Panc1 (cell line): ENCODE measurements at places on chromosomes 3 and 15. TPM values are rescaled to one million over a fixed set of nuclear protein-coding genes. Genes with fewer than 3 reads are reported as not detected.

GRCh38 chr3:167287308-167287707 is 92.8 kb downstream of the ZBBX start:
- no peak for DNase-seq

Gene CPLX3
- not detected for total RNA-seq

Gene CYP19A1
- total RNA-seq, result not detected

DNA sequence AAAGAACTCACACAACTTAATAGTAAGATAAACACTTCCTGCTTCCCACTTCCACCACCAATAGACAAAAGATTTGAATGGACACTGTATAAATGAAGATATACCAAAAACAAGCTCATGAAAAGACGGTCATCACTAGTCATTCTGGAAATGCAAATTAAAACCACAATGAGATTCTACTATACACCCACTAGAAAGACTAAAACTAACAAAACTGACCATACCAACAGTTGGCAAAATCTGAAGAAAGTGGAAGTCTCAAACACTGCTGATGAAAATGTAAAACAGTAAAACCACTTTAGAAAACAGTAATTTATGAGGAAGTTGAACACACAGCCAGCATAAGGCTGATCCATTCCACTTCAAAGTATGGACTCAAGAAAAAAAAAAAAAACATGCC is 35.6 kb upstream of the CD96 start:
- no peak for DNase-seq

Gene SKOR1
- 0.21 TPM for total RNA-seq

GRCh38 chr15:62849316-62850106 is 193.0 kb upstream of the TPM1 start:
- no peak for DNase-seq

Gene KNG1
- 0.23 TPM for total RNA-seq

- no peak for DNase-seq
Observed at GRCh38 chr3:52001443-52001974, 5.8 kb upstream of the RPL29 start.

DNA sequence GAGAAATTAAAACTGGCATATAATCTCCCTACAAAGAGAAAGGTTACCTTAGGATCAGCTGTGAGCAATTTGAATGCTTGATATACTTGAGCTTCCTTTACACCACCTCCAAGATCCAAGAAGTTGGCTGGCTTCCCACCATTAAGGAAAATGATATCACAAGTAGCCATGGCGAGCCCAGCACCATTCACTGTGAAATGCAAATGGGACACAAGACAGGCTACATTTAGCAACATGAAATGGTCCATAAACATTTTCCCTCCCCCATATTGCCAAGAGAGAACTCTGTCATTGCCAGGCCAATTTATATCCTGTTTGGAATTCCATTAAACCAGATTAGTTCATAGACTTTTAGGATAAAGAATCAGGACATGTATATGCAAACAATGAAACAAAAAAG is 158.7 kb downstream of the SUCLG2 start:
- DNase-seq, result no peak

- no peak for DNase-seq
Observed at GRCh38 chr3:15486020-15486419, 35.5 kb downstream of the COLQ start.

DNA sequence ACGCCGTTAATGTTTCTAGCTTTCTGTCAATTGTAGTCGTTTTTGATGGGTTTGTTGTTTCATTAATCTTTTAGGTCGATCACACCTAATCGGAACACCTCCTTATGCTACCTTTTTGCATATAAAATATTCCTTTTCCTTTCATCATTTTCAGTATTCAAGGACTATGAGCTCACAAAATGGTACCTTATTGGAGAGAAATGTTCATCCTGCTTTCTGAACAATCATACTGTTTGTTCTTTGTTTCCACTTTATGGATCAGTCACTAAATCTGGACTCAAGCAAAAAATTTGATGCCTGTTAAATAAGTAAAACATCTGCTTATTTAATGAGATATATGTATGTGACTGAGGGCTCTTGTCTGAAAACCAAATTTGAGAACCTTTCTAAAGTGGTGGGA is 1.1 kb downstream of the KIF15 start:
- no peak for DNase-seq

DNA sequence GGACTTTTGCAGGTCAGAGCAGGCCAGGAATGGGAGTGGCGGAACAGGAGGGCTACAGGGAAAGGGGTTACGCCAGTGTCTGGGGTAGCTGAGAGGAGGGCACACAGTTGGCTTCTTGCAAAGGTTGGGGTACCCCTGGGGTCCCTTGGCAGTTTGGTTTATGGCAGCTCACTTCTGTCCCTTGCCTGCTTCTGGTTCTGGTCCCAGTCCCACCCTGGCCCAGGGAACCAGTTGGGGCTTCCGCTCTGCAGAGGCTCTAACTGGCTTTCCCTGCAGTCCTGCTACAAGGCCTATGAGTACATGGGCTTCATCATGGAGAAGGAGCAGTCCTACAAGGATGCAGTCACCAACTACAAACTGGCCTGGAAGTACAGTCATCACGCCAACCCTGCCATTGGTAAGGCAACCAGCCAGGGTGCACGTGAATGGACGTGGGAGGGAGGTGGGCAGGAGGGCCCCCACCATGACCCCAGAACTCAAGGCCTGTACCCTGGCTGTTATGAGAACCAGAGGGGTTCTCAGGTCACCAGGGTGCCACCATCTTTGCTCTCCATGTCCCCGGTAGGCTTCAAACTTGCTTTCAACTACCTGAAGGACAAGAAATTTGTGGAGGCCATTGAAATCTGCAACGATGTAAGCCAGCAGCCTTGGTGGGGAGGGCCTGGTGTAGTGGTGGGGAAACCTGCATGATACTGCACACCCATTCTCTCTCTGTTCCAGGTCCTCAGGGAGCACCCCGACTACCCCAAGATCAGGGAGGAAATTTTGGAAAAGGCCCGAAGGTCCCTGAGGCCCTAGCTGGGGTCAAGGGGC is 15.2 kb downstream of the CSRNP1 start:
- DNase-seq, result no peak

Gene AADACL2
- not detected for total RNA-seq

GRCh38 chr3:141235661-141236171 is 4.1 kb downstream of the PXYLP1 start:
- DNase-seq, result no peak

DNA sequence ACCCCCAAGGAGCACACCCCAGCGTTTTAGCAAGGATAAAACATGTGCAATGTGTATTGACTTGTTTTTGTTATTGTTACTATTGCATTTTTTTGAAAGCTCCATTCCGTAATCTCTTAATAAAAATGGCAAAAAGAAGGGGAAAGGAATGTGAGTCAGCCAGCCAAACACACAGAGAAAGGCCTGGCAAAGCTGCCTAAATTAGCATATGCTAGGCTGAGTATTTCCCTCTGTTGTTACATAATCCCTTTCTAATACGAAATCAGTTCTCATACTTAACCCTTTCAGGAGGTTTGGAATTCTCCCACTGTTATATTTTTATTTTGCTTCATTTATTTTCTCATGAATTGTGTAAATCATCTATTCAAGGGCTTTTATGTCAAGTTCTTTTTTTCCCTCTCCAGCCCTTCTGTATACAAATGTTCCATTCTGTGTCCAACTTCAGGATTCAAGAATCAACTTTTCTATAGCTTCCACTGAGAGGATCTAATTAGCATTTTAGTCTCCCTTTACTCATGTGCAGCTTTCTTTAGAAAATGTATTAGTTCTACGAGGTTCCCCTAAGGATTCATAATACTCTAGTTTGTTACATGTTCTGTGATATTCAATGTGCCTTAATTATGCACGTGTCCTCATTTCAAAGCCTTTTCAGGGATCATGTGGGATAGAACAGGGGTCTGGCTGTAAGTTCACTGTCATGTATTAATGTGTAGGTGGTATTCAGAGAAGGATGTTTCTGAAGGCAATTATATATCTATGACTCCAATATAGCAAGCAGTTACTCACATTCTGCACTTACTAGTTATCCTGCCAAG is 9.2 kb downstream of the CADM2 start:
- DNase-seq, result no peak

GRCh38 chr3:8313560-8314267 is 187.9 kb upstream of the LMCD1 start:
- DNase-seq, result no peak

Gene CLSTN2
- 0.03 TPM for total RNA-seq

Gene A4GNT
- not detected for total RNA-seq

Gene ZIC1
- total RNA-seq, result 0.36 TPM

GRCh38 chr3:42732196-42732828 is 29.7 kb upstream of the HHATL start:
- no peak for DNase-seq

DNA sequence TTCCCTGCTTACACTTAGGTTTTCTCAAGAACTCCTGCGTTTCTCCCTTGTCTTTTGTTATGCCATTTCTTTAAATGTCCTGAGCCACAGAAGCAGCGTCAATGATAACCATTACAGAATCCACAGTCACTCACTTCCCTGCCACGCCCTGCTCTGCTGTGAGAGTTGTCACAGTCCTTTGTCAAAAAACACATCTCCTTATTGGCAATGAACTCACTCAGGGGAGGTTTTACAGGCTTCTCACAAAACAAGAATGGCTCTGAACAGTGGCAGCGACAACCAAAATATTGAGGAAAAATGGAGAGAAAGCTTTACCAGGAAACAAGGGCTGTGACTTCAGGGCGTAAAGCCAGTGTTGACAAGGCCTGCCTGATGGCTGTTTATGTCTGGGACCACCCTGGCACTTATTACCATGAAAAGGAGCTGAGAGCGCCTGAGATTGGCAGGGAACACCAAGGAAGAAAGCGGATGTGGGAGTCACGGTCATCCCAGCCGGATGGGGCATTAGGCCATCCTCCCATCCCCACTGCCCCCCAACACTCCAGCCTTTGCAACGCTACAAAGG is 111.5 kb downstream of the ADAMTS9 start:
- DNase-seq, result no peak

Gene NLGN1
- 0.85 TPM for total RNA-seq

Gene ERC2
- total RNA-seq, result 0.33 TPM
